ENCODE measurements at places on chromosomes 6 and 20.
A peak's percentile ranks its signal among the peaks of the same experiment; 100 is the strongest.

GRCh38 chr6:5905431-5906339 lies 101.0 kb downstream of the NRN1 start:
- DNase-seq, result no peak

DNA sequence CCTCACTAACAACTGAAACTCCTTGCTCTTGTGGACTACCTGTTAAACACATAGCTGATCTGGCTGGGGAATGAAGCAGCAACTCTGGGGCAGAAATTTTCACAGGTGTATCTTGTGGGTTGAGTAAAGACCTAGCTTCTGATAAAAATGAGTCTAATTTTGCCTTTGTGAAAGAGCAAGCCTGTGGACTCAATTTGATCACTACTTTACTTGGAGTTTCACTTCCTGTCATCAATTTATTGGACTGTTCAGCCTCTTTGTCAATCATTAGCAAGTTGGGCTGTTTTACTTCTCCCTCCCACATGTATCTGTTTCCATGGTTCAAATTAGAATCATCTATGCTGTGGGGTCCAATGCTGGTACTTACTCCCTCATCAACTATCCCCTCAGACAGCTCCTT lies 29.6 kb upstream of the CRIP3 start:
- no peak for DNase-seq

DNA sequence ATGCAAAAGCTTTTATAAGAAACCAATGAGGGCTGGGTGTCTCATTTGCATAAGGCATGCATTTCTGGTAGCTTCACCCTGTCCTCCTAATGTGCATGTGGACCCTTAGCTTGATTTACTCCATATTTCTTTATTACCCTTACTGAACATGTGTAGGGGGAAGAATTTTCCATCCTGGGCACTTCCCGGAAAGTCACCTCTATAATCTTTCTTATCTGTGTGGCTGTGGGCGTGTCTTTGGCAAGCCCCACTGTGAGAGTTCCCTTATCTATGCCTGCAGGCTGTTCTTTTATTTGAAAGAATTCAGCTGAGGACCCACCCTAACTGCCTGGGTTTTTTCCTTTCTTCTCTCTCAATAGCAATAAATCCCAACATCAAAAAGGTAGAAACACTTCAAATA lies 627.8 kb downstream of the DOK5 start:
- DNase-seq, result no peak

- peak; percentile 23 for DNase-seq
Measured at GRCh38 chr20:17969884-17970409, 1.1 kb downstream of the MGME1 start.

- DNase-seq, result no peak
Measured at GRCh38 chr6:153947808-153948447, 91.1 kb upstream of the OPRM1 start.

- no peak for DNase-seq
Measured at GRCh38 chr20:18019068-18019467, 38.6 kb downstream of the OVOL2 start.

GRCh38 chr6:56970849-56971248 lies 15.9 kb downstream of the BEND6 start:
- DNase-seq, result no peak

Data from caudate nucleus (tissue), 63 donors.